ENCODE measurements at places on chromosomes 4 and X. TPM values are rescaled to one million over a fixed set of nuclear protein-coding genes. Genes with fewer than 3 reads are reported as not detected.
A peak's percentile ranks its signal among the peaks of the same experiment; 100 is the strongest.

DNA sequence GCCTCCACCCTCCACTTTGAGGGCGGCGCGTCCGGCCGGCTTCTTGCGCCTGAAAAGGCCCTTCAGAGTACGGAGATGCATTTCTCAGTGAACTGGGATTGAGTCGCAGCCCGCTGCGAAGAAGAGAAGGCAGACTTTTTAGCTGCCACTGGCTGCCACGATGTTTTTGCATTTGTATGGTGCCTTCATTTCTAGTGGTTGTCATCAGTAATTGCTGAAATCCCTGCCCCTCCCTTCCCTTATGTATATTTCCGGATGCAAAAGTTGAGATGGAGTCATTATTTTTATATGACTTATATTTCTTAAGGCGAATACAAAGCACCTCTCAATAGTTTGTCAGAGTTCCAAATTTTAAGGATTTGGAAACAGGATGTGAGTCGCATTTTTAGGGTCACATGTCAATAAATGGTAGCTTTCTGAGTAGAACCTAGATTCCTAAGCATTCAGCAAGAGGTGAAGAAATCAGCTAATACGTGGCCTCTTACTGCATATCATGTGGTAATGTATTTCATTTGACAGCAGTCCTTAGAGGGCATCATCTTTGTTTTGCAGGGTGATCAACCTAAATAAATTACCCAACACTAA is 658 bp downstream of the ATP6AP2 start:
- DNase-seq: peak; percentile 14

DNA sequence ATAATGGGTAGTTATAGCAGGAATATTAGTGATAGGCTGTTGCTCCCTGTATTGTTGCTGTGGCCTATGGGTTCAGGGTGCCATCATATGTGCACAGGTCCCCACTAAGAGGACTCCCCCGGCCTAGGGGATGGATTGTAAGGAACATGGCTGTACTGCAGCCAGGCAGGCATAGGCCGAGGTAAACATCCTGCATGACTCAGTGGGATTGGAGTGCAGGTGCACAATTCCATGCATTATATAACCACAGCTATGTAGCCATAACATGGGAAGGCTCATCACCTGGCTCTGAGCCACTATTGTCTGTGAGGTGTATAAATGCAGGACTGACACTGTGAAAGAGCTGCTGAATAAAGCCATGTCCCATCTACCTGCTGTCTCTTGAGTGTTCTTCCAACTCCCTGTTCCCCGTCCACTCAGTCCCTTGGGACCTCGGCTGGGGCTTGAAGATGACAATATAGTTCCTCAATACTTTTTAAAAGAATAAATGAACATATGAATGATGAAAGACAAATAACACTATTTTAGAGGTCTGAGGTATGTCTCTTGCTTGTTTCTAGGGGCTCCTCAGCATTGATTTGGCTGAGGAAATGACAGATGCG is 425.2 kb downstream of the IDS start:
- DNase-seq: peak; percentile 13

GRCh38 chr4:76753814-76754213 is 144.1 kb downstream of the SOWAHB start:
- peak; percentile 68 for DNase-seq

- peak; percentile 23 for DNase-seq
Measured at GRCh38 chrX:4547213-4547836, 833.9 kb upstream of the PRKX start.

GRCh38 chrX:120653000-120653399 is 23.1 kb upstream of the C1GALT1C1 start:
- DNase-seq: no peak

The PNMA6F gene
- total RNA-seq: not detected

The PPP4R3C gene
- not detected for total RNA-seq

The REPS2 gene
- 11.2 TPM for total RNA-seq

The ZMAT1 gene
- total RNA-seq: not detected

The XPNPEP2 gene
- total RNA-seq: not detected

The COQ2 gene
- total RNA-seq: 20.4 TPM
